ENCODE measurements at places on chromosomes 13 and 19.

DNA sequence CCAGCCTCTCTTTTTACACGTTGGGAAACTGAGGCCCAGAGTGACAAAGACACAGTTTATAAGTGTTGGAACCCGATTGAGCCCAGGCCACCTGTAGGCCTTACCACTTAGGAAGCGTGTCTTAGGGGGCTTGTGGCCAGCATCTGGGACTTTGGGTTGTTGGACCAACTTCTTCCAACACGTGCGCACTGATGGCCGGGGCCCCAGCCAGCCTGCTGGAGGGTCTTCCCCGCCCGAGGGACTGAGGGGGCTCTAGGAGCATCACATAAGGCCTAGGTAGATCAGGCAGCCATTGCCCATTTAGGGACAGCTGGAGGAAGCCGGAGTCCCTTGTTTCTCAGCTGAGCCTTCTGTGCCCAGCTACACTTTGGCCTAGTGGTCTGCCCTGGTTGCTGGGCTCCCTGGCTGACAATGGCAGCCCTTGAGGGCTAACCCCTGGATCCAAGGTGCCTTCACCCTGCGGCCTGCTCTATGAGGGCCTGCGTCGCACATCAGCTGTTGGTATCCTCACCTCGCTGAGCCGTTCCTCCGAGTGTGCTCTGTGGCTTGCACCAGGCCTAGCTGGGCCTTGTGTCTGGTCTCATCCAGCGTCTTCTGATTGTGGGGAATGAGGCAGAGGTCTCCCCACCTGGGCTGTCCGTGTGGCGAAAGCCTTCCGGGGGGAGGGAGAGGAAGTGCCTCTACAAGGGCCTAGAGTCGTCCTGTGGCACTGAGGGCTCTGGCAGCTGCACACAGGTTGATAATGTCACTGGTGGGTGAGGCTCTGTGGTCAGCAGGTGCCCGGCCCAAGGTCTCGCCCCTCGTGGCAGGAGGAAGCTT, 1.2 kb downstream of the RAB11B start:
- DNase-seq = no peak

DNA sequence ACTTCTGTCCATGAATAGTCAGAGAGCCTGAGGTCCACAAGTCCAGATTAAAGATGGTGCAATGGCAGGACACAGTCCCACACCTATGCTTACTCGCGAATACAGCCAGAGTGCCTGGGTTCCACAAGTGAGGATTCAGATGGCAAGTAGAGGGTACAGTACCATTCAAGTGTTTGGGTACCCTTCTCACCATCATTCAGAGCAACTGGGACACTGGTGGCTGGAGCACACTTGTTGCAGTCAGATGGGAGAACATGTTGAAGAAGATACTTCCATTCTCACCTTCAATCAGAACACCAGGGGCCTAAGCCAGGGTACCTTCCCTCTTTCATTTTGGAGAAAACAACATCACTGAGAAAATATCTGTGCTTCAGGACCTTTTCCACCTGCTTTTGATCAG, 43.7 kb upstream of the ZNF599 start:
- DNase-seq = no peak

DNA sequence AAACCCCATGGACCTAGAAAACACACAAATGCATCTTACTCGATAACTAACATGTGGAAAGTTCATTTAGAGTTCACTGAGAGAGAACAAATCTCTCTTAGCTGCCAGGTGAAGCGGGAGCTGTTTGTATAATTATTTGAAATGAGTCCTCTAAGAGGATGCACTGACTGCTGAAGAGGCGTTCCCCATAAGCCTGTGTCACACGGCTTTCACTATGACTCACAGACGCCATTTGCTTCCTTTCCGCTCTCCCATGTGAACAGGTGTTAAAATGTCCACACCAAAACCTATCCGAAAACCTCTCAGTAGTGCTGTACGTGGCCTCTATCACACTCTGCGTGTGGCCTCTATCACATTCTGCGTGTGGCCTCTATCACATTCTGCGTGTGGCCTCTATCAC, 101.8 kb downstream of the SOX1 start:
- no peak for DNase-seq

- no peak for DNase-seq
Observed at GRCh38 chr19:17379221-17379631, 2.1 kb upstream of the PLVAP start.

DNA sequence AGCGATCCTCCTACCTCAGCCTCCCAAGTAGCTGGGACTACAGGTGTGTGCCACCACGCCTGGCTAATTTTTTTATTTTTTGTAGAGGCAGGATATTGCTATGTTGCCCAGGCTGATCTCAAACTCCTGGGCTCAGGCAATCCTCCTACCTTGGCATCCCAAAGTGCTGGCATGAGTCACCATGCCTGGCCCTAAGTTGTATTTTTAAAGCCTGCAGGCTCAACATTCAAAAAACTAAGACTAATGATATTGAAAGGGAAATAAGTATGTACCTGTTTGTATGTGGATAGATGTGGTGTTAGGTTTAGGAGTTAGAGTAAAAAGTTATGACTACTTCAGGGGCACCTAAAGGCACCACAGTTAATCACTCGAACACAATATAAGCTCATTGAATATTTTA, 5.4 kb upstream of the IPO5 start:
- no peak for DNase-seq

GRCh38 chr19:39341129-39341718, 997 bp upstream of the SAMD4B start:
- no peak for DNase-seq

- DNase-seq = no peak
Observed at GRCh38 chr13:106096661-106097092, 438.8 kb downstream of the EFNB2 start.

DNA sequence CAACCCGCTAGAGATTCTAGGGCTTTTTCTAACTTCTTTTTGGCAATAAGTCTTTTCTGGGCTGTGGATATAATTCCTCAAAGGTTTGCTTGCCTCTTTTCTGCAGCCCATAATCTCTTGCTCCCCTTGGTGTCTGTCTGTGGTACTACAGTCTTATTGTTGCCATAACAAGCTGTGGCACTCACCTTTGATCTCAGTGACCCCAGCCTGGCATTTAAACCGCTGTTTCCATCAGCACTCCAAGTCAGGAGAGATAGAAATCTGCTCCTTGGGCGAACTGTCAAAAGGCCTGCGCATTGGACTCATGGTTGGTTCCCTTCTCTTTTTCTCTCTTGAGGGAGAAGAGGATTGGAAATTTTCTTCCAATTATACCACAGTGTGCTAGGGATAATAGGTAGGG, 14.5 kb upstream of the MPHOSPH8 start:
- no peak for DNase-seq

DNA sequence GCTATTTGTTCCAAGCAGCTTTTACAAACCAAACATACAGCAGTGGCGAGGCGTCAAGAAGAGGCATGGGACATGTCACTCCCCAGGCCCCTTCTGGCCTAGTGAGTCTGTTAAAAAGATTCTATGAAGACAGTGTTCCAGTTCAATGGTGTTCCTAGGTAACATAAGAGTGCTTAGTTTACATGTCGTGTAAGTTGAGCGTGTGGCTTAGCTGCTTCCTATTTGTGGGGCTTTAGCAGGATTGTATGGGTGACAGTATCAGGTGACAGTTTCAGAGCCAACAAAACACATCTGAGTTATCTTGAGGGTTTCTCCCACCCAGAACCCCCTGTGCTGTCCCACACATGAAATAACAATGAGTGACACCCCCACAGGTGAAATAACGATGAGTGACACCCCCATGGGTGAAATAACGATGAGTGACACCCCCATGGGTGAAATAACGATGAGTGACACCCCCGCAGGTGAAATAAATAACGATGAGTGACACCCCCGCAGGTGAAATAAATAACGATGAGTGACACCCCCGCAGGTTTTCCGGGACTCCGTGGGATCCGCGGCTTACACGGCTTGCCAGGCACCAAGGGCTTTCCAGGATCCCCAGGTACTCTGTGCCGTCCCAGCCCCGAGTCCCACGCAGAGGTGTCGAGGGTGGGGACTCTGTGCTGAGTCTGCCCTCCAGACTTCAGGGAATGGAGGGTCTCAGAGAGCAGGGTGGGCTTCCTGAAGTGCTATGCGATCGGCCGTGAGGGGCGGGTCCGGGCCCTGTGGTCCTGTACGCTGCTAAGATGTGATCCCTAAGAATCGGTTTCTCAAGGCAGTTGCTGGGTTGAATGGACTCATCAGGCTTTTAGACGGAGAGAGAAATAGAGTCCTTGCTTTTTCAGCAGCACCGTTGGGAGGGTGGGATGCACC, 68.6 kb downstream of the RAB20 start:
- no peak for DNase-seq

- DNase-seq = no peak
Observed at GRCh38 chr13:27201661-27202060, 30.1 kb upstream of the USP12 start.

- DNase-seq = no peak
Observed at GRCh38 chr13:92954746-92955145, 271.9 kb upstream of the GPC6 start.

DNA sequence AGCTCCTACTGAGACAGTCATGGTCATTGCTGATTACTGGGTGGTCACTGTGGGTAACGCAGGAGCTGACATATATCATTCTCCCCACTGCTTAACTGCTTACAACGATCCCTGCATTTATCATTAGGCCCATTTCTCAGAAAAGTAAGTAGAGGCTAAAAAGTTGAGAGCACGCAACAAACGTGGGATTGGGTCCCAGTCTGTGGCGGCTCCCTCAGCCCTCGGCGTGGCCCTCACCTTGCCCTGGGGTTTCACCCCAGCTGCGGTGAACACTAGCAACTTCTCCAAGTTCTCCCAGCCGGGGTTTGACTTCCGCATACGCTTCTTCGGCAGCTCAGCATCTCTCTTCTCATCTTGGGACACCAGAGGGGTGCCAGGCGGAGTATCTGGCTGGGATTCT, 2.5 kb downstream of the PNKP start:
- no peak for DNase-seq
